Airway epithelial cell (primary cell): ENCODE measurements at places on chromosomes 2 and 18. TPM values are rescaled to one million over a fixed set of nuclear protein-coding genes. Genes with fewer than 3 reads are reported as not detected.

Gene YES1
- 139 and 142 TPM in 2 replicates for total RNA-seq

Gene UGT1A4
- total RNA-seq = 0.33 TPM in 1 of 2 replicates, not detected in the other

Gene NFATC1
- 1.7 and 2.5 TPM in 2 replicates for total RNA-seq

Gene IL36G
- total RNA-seq = 15.7 and 18.5 TPM in 2 replicates

Gene C18orf32
- 34.6 and 48.6 TPM in 2 replicates for total RNA-seq

Gene FEV
- total RNA-seq = not detected in 2 replicates

Gene INHA
- not detected in 2 replicates for total RNA-seq

Gene CTDSP1
- total RNA-seq = 52.4 and 72.9 TPM in 2 replicates

Gene ATP9B
- 6.3 and 10.6 TPM in 2 replicates for total RNA-seq

Gene BOK
- total RNA-seq = 48.3 and 54.0 TPM in 2 replicates

Gene C2orf68
- 11.7 and 12.4 TPM in 2 replicates for total RNA-seq

Gene ANKRD30B
- not detected in 2 replicates for total RNA-seq

Gene RPRM
- not detected in 2 replicates for total RNA-seq

Gene MGAT4A
- 0.74 and 1.1 TPM in 2 replicates for total RNA-seq

Gene THADA
- total RNA-seq = 13.7 and 20.9 TPM in 2 replicates

Gene CXCR1
- not detected in 2 replicates for total RNA-seq

Gene CHRNG
- not detected in 2 replicates for total RNA-seq

Gene REG1A
- not detected in 2 replicates for total RNA-seq

Gene LANCL1
- 28.1 and 34.3 TPM in 2 replicates for total RNA-seq

Gene MERTK
- 2.3 and 2.8 TPM in 2 replicates for total RNA-seq

Gene MAP3K19
- not detected in 2 replicates for total RNA-seq

Gene COL3A1
- total RNA-seq = 16.9 and 18.9 TPM in 2 replicates

Gene HRH4
- 0.07 TPM in 1 of 2 replicates, not detected in the other for total RNA-seq

Gene SAG
- not detected in 2 replicates for total RNA-seq

Gene SERPINB11
- 0.05 and 0.35 TPM in 2 replicates for total RNA-seq

Gene C18orf54
- total RNA-seq = 5.4 TPM in 2 replicates

Gene NPAS2
- total RNA-seq = 7.2 and 12.3 TPM in 2 replicates

Gene CRYGD
- total RNA-seq = not detected in 2 replicates

Gene PLGLB1
- total RNA-seq = not detected in 2 replicates

Gene SLC8A1
- total RNA-seq = 1.1 TPM in 2 replicates

Gene RNF125
- total RNA-seq = 0.14 and 1.3 TPM in 2 replicates

Gene TBC1D8
- total RNA-seq = 24.7 and 28.7 TPM in 2 replicates

Gene NCKAP5
- 1.1 and 1.8 TPM in 2 replicates for total RNA-seq

Gene CNDP1
- not detected in 2 replicates for total RNA-seq

Gene TRAPPC12
- total RNA-seq = 61.6 and 64.5 TPM in 2 replicates

Gene C2orf80
- not detected in 2 replicates for total RNA-seq

Gene FBXO48
- 0.28 and 0.56 TPM in 2 replicates for total RNA-seq

Gene SFTPB
- total RNA-seq = 0.46 and 0.56 TPM in 2 replicates

Gene CFAP210
- 0.35 TPM in 1 of 2 replicates, not detected in the other for total RNA-seq

Gene AP1S3
- total RNA-seq = 49.8 and 75.5 TPM in 2 replicates

Gene TTR
- total RNA-seq = not detected in 2 replicates

Gene MYO3B
- total RNA-seq = 2.8 and 3.3 TPM in 2 replicates

Gene GAREM2
- total RNA-seq = 0.05 and 0.42 TPM in 2 replicates

Gene PSMA8
- total RNA-seq = not detected in 2 replicates

Gene CAMKMT
- total RNA-seq = 7.7 and 11.6 TPM in 2 replicates

Gene OTX1
- 4.2 and 4.7 TPM in 2 replicates for total RNA-seq

Gene DCDC2C
- total RNA-seq = not detected in 2 replicates

Gene SIGLEC15
- total RNA-seq = 0.07 TPM in 1 of 2 replicates, not detected in the other

Gene ASB18
- total RNA-seq = not detected in 2 replicates

Gene RBKS
- total RNA-seq = 0.78 and 0.98 TPM in 2 replicates

Gene CHAC2
- total RNA-seq = 10.6 and 13.3 TPM in 2 replicates
